ENCODE measurements at places on chromosomes 3 and 15. TPM values are rescaled to one million over a fixed set of nuclear protein-coding genes. Genes with fewer than 3 reads are reported as not detected.

DNA sequence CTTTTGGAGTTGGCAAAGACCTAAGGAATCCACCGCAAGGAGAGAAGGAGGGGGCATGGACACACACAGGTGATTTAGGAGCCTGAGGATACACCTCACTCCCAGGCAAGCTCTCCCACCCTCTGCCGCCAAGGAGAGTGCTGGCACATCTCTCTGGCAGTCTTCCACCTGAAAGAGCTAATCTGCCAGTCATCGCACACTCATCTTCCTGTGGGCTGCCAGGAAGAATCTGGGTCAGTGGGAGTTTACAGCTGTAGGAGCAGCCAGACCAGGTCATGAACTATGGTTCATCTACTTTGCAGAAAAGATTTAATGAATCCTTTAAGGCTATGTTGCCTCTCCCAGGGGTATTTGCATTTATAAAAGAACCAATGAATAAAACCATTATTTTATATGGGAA is 170.6 kb upstream of the TSC22D2 start:
- DNase-seq: no peak

COL8A1 gene
- total RNA-seq: 0.62 TPM

- no peak for DNase-seq
Measured at GRCh38 chr15:90845201-90845949, 23.0 kb upstream of the FURIN start.

GRCh38 chr3:13617981-13618380 is 69.1 kb downstream of the FBLN2 start:
- DNase-seq: no peak

VGLL3 gene
- total RNA-seq: 1.7 TPM

- no peak for DNase-seq
Measured at GRCh38 chr3:192957441-192958021, 39.9 kb upstream of the MB21D2 start.

LTK gene
- total RNA-seq: not detected

DNA sequence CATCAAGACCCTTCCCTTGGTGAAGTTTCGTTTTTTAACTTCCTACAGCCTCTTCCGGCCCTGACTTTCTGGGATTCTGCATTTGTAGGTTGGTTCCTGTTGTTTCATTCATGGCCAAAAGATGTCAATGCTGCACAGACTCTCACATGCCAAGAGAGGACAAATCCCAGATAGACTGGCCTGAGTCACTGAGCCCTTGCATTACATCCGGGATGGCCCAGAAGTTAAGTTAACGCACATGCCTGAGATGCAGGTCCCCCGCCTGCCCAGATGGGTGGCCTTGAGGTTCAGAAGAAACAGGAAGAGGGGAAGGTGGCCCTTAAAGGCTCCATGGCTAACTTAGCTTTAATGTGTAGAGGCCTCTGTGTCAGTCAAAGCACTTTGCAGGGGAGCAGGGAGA is 51.6 kb upstream of the SRGAP3 start:
- no peak for DNase-seq

DNA sequence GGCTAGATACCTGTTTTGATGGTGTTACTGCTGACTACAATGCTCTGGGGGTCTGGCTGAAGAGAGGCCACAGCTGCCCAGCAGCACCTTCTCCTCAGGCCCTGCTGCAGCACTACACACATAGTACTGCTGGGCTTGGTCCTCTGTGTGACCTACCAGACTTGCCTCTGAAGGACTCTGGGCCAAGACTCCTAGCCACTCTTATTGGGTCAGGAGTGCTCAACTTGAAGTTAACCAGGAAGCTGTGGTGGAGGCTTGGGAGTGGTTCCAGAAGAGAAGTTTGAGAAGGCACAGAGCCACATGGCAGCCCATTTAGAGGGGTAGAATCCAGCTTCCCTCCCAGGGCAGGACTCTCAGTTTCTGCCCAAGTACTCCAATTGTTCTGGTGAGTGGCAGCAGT is 16.6 kb downstream of the ELP6 start:
- no peak for DNase-seq

SPINK8 gene
- not detected for total RNA-seq

DNA sequence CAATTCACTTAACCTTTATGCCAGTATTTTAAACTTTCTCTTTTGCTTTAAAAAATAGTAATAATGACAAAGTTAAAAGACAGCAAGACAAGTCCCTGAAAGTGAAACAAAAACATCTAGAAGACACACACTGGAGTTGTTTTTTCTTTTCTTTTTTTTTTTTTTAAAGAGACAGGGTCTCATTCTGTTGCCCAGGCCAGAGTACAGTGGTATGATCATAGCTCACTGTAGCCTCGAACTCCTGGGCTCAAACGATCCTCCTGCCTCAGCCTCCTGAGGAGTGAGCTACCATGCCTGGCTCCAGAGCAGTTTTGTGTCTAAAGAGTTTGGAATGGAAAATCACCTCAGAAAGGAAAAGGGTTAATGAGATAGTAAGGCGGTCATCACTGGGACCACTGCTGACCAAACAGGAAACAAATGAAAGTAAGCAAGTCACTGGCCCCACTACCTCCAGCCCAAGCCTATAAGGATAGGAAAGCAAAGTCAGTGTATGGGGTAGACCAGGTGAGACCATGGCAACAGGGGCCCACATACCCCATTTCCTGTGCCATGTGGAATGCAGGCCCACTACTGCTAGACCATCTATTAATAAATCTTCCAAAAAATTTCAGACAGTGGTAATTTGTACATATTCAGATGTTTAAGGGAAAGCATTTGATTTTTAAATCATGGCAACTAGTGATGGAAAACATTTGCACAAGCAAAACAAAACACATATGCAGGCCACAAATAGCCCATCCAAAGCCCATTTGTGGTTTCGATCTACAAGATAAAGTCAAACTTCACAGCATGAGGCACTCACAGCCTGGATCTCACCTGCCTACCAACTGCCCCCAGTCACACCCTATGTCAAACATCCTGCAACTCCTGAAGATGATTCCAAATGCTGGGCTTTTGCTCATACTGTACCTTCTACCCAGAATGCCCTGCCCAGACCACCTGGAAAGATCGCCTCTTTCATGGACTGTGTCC is 62.6 kb downstream of the OSBPL10 start:
- DNase-seq: no peak

DNA sequence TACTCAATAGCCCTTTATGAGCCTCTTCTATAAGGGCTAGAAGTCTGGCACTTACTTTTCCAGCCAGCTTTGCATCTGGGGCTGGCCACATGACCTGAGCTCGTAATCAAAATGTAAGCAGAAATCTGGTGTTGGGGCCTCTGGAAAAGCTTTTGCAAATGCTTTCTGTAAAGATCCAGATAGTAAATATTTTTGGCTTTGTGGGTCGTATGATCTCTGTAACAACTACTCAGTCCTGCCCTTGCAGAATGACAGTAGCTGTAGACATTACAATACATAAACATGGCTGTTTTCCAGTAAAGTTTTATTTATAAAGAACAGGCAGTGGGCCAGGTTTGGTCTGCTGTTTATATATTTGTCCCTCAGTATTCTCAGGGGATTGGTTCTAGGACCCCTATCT is 46.2 kb upstream of the THRB start:
- no peak for DNase-seq

TJP1 gene
- total RNA-seq: 48.7 TPM

GRCh38 chr15:93983526-93983925 is 247.8 kb upstream of the MCTP2 start:
- no peak for DNase-seq

DNA sequence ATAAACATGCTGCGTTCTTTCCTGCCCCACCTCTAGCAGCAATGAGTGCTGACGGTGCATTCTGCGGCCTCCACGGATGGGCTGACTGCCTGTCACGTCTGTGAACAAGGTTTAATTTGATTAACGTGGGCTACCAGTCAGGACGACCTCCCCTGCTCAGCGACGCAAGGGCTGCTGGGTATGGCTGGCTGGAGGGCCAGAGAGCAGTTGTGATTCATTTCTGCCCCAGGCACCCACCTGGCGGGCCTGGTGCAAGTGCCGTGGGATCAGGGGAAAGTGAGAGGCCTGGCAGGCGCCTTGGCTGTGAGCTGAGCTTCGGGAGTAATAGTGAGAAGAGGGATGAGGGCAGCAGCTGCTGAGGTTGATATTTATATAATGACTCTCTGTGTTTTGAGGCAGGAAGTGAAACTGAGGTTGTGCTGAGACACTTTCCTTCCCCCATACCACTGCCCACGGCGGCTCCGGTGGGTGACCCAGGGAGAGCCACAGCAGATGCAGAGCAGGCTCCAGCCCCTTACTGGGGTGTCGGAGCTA is 190.4 kb upstream of the BCL6 start:
- no peak for DNase-seq

DNA sequence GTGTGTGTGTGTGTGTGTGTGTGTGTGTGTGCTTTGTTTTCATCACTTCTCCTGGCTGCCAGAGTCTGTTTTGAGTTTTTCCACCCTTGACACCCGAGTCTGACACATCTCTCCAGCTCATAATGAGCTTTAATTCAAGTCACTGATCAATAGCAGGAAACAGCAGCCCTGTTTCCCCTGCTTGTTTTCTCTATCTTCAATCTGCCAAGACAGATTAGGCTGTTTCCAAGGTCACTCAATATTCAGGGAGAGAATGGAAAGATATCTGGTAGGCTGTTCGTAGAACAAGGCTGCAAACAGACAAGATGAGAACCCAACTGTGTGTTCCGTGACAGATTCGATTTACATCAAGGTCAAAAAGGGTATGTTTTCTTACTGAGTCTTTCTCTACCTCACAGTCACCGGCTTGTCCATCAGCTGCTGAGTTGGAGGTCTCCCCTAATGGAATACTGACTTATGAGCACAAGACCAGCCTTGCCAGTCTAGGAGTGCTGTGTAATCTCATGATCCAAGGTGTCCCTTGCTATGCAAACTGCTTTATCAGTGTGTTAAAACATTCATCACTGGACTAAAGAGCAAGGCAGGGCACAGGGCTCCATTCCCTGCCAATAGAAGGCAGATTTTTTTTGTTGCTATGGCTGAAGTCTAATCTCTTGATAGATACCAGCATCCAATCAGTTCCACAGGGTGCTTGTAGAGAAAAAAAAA is 187.9 kb upstream of the LMCD1 start:
- DNase-seq: no peak

GUCA1C gene
- total RNA-seq: not detected

DNA sequence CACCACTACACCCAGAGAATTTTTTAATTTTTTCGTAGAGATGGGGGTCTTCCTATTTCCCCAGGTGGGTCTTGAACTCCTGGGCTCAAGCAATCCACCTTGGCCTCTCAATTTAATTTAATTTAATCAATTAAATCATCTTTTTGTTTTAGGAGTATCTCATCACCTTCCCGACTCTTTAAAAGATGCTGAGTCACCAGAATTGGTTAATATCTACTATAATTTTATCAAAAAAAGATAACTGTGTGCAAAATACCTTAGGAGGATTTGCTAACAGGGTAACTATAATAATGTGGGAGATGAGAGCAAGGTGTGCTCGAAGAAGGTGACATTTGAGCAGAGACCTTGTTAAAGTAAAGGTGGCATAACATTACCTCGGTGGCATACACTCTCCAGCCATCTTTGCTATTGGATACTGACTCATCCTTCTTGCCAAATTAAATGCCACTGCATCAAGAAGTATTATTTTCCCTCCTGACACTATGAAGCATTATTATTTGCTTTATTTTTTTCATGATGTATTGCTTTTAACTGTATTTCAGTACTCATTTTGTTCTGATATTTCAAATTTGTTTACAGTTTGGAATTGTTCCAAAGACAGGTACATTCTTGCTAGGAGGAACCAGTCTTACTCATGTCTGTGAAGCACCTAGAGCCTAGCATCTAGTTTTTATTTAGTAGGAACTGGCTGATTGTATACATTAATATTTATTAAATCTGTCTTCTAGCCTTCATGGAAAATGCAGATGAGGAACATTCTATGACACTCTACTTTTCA is 200.7 kb downstream of the MBNL1 start:
- DNase-seq: no peak

GRCh38 chr3:107315141-107315540 is 62.1 kb upstream of the CCDC54 start:
- DNase-seq: no peak

GRCh38 chr3:195081242-195081963 is 189.6 kb downstream of the XXYLT1 start:
- DNase-seq: no peak

HIGD2B gene
- 0.47 TPM for total RNA-seq

- DNase-seq: no peak
Measured at GRCh38 chr3:149575213-149575960, 82.4 kb downstream of the WWTR1 start.

GRCh38 chr15:62390791-62391640 is 225.9 kb upstream of the C2CD4B start:
- DNase-seq: peak; percentile 48

SKOR1 gene
- 0.16 TPM for total RNA-seq

- no peak for DNase-seq
Measured at GRCh38 chr3:117454254-117454653, 744.7 kb downstream of the TUSC7 start.

DNA sequence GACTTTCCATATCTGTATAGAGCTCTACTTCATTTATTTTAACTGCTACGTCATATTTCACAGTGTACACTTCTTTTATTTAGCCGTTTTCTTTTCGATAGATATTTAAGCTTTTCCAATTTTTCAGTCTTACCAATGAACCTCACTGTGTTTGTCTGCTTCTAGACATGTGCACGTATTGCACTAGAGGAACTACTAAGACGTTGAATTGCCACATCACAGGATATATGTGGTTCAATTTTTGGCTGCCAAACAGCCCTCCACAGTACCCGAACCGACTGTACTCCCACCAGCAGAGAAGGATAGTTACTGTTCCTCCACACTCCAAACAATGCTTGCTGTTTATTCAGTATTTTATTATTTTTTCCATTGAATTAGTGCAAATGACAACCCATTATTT is 2.0 kb downstream of the NR1I2 start:
- no peak for DNase-seq

All from occipital lobe (tissue), 3 donors.